Activated CD8-positive, alpha-beta memory T cell treated with anti-CD3 and anti-CD28 coated beads for 1 hour (primary cell): ENCODE measurements at places on chromosomes 12 and 14.

DNA sequence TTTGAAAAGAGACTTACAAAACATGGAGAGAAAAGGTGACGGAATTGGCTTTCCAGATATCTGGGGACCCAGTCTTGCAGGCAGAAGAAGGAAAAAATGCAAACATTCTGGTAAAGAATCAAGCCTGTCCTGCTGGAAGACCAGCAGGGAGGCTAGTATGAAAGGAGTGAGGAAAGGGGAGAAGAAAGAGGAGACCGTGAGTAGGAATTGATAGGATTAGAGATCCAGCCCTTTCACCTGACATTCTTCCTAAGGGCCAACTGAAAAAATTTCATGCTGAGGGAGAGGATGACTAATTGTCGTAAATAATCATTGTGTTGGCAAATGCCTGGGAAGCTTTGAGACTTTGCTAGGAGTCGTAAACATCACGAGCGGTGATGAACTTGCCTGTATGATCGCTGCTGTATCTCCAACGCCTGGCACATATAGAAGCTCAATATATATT lies 12.1 kb downstream of the BHLHE41 start:
- DNase-seq: no peak

GRCh38 chr12:59839514-59839913 lies 243.7 kb downstream of the SLC16A7 start:
- no peak for DNase-seq

GRCh38 chr12:80707126-80707829 lies at the start of gene MYF6:
Gene MYF6 (plus strand): TSS chr12:80707634. CDS start chr12:80707720, 86 bp downstream.
- DNase-seq: no peak

DNA sequence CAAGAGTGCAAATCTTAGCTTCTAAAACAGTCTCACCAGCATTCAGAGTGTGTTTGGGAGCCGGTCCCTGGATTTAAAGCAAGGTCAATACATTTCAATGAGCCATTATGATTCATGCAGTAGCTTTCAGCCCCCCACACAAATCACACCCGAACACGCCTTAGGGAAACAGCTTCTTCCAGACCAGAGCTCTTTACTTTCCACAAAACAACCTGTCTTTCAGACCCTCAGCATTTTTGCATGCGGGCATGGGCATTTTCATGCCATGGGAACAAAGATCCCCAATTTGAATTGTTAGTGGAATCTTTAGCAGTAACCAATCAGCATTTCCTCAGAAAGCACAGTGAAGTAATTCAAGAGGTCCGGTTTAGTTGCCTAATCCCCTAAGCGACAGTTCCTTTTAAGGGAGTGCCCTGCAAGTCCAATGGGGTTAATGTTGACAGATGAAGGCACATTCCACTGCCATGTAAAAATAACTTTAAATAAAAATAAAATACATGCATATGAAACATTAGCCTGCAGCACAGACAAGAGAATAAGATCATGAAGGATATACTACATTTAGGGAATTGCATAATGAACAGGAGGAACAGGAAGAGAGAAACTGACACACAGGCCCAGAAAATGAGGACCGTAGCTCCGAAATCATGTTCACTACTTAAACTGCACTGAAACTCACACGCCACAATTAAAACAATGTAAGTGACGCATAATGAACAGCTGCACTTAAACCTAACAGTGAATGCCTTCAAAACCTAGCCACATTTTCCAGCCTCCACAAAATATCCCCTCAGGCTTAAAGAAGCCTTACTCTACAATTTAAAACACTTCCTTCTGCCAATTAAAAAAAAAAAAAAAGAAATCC lies 4.0 kb downstream of the VPS37B start:
- DNase-seq: no peak

- no peak for DNase-seq
These were observed 41.5 kb downstream of the IFT81 start for GRCh38 chr12:110165540-110166159.
